ENCODE measurements at places on chromosomes 11 and 22.

DNA sequence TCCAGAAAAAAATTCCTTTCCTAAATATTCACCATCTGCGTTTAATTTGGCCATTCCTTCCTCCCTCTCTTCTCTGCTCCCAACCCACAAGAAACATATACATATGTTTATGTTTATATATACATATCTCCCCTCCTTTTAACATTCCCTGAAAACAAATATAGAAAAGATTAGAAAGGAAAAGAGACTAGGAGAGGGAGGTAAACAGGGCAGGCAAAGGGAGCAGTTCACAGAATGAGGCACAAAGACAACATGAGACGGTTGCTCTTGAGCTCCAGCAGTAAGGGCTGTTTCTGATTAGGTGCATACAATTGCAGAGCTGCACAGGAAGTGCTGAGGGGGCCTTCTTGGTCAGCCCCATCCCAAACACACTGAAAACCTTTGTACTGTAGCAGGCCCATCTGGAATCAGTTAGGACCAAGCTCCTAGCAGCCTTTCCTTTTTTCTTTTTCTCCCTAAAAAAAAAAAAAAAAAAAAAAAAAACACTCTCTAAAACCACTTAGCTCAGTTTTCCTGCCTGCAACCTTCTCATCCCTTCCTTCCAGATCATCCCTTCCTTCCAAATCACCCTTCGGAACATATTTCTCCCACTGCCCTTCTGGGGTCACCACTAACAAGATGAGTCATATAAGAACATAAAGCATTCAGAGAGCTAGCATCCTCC, 57.0 kb downstream of the RBFOX2 start:
- no peak for DNase-seq

DNA sequence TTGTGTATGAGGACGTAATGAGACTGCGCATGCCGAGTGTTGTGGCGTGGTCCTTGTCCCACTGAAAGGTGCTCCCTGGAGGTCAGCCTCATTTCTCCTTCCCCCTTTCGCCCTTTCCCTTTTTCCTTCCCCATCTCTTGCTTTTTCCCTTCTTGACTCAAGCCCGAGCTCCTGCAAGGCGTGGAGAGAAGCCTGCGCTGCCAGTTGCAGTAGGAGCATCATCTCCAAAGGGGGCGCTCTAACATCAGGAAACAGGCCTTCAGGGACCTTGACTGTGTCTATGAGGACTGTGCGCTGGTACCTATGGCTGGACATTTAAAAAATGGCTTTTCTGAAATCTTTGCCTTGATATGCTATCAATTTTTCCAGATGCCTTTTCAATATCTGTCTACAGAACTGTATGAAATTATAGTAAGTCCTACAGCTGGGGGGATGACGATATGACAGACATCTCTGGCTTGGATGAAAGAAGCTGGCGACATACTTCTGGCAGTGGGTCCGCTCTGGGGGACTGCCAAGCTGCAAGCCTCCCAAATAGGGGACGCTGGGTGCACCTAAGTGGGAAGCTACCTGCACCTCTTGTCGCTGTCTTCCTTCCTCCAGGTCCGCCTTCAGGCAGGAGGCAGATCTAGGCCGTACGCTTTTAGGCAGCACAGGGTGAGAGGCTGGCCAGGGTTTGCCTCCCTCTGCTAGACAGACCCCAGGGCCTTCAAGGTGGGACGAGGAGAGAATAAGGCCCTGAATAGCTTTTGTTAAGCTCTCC, 96.5 kb downstream of the NXPE2 start:
- DNase-seq, result no peak

- no peak for DNase-seq
These were observed 6.5 kb downstream of the ZFTA start for GRCh38 chr11:63761931-63762653.

- DNase-seq, result no peak
These were observed 9.0 kb upstream of the DRD2 start for GRCh38 chr11:113484223-113484622.

DNA sequence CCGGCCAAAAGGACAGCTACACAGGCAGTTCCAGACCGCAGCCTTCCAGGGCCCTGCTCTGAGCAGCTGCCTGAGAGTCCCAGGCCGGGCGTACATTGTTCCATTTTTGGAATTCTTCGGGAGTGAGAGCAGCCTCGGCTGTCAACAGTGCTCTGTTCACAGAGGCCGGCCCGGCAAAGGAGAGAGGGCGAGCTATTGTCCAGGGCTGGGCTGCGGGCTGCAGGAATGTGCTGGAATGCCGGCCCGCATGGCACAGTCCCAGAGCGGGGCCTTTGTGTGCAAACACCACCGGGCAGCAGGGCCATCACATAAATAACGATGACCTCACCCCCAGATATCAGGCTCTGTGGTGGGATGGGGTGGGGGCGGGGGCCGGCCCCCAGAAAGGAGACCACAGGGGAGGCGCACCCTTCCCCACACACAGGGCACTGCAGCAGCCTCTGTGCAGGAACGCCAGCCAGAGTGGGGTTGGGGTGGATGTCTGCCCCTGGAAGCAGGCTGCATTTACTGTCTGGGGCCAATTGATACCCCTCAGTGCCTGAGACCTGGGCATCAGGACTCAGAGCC, 15.8 kb downstream of the LINC01488 start:
- DNase-seq, result no peak

DNA sequence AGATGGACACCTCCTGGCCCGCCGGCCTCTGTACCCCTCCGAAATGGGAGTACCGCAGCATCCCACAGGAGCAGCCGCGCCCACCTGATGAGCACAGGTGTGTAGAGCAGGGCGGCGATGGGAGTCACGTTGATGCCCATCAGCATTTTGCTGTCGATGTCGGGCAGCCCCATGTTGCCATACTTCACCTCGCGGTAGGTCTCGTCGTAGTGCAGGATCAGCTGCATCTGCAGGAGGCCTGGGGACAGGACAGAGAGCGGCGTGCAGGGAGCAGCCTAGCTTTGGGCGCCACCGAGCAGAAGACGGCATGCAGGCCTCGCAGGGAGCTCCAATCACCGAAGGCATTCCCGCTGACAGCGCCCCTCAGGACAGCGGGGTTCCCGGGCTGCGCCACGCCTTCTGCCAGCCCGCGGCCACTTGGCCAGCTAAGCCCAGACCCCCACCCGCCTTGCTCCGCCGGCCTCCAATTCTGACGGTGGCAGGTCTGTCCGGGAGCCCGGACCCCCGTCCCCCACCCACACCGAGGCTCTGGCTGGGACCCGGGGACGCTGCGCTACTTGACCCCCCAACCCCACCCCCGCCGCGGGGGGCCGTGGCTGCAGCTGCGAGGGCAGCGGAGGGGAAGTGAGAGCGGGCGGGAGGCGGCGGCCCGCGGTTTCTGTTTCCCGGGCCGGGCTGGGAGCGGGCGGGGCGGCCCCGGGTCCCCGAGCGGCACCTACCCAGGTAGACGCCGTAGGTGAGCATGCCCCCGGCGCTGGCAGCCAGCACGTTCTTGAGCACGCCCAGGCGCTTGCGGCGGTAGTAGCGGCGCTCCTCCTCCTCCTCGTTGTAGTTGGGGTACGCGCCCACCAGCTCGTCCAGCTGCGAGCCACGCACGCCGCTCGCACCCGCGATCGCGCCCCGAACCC, 705 bp downstream of the UNC93B1 start:
- DNase-seq, result peak; percentile 58

DNA sequence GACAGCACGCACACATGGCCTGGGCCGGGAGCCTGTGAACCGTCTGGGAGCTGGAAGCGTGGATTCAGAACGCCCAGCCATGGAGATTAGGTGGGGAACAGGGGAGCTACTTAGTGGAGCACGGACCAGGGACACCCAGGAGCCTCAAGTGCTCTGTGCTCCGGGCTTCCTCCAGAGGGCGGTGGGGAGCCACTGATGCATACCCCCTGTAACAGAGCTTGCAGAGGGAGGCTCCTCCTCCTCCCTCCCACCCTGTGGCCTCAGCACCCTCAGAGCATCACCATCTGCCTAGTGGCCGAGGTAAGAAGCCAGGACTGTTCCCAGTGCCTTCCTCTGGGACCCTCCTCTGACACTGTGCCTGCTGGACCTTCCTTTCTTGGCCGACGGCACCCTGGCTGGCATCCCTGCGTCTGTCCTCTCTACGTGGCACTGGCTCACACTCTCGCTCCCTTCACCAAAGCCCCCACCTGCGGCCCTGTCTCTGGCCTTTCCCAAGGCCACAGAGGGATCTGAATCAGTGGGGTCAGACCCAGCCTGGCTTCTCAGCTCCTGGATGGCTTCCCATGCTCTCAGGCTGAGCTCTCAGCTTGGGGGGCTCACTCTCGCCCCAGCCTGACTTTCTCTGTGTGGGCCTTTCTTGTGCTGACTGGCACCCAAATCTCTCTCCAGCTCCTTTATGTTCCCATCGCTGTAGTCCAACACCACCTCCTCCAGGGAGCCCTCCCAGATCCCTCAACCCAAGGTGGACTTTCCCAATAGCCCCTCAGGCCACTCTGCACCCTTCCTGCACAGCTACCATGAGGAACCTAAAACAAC, 780.9 kb downstream of the BRD1 start:
- peak; percentile 29 for DNase-seq

DNA sequence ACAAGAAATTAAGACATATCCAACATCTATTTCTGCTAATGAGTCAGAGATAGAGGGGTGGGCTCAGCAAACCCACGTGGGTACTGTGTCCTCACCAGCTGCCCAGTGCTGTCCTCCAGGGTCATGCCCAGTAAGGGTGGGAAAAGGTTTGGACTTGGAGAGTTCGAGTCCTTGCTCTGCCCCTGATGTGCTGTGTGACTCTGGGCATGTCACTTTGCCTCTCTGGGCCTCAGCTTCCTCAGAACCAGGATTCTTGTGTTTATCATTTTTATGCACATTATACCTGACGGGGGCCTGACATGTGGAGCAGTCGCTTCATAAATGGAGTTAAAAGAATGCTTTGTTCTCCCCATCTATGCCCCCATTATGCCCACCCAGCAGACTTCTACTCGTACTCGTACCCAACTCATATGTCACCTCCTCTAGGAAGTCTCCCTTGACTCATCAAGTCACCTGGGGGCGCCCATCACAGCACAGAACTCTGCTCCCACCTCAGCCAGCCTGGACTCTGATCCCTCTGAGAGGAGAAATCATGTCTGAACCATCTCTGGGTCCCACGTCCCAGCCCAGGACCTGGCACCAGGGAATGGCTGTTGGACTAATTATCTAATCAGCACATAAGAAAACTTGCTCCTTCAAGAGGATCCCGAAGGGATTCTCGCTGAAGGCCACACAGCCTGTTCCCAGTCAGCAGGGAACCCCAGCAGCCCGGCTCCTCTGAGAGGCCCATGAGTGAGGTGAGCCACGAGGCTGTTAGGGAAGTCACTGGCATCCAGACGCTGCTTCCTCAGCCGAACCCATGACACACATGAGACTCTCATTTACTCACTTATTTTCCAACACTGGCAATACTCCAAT, 38.7 kb upstream of the TSKU start:
- DNase-seq, result no peak

GRCh38 chr22:33864723-33865130, 55.5 kb downstream of the LARGE1 start:
- DNase-seq, result no peak

DNA sequence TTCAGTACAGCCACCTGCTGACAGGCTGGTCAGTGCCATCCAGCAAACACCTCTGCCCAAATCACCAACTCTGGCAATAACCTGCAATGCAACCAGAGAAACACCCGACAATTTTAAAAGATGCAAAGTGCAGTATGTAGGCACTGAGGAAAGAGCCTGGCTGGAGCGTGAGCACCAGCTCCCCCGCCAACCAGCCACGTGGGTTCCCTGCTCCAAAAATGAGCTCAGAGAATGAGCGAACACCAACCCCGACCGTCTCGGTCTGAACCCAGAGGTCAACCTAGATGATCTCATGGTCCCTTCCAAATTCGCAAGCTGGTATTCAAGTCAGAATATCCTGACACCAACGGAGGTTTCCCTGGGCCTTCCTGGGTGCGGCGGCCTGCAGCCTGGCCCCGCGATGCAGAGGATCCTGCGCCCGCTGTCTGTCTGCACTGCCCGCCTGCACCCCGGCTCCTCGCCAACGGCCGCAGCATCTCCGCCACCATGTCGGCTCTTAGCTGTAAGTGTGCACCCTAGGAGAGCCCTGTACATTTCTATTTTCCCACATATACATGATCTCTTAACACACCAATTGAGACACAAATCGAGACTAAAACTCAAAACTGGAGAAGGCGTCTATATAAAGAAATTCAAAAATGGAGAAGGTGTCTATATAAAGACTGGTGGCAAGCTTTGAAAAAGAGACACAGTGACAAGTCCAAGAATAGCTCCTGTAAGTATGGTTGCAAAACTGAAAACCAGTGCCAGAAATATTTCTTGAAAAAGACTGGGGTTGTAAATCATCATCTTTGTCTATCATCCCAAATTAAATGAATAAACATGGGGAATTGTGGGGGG, 22.8 kb downstream of the TMEM184B start:
- no peak for DNase-seq

GRCh38 chr11:116053548-116053919, 549.3 kb upstream of the CADM1 start:
- no peak for DNase-seq

DNA sequence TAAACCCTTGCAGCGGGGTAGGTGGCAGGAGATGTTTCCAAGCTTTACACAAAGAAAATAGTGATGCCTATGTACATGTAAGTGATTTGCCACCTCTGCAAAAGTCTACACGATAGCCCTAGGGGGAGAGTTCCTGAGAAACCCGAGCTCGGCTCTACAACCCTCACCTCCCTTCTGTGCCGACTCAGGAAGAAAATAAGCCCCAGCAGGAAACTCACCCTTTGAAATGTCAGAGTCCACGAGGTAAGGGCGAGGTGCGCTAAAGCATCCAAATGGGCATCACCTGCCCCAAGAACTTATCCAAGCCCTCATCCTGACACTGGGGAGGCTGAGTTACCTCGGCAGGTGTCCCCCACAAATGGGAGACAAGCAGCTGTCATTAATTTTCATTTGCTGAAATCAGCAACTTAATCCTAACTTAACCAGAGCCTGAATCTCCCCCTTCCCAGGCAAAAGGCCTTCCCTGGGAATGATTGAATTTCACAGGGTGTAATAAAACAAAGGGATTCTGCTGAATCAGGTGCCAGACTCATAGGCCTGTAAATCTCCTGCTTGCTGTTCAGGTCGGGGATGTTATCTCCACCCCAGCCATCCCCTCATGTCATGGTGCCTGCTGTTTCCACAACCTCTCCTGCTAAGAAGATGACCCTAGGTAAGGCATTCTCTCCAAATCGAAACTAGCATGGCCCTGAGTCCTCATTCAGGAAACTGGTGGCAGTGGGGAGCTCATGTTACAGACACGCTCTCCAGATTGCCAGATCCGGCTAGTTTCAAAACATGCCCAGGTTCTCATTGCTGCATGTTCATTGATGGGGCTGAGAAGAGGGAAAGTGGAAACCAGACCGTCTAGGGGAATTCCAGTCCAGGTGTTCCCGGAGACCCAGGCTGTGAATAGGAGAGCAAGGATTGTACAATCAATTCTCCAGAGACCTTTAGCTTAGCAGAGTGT, 105.3 kb upstream of the KIRREL3 start:
- DNase-seq, result no peak

DNA sequence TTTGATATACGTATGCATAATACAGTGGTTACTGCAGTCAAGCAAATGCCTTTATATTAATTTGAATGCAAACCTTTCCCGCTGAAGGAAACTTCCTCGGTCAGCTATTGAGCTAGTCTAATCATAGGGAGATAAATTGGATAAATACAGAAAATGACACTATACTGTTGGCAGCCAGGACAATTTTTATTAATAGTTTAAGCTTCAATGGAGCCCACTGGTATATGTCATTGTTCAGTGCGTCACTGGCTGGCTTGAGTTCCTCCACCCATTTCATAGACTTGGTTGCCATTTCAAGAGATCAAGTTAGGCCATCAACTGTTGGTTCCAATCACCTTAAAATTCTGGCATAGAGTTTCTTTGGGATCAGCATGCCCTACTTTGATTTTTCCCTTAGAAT, 32.5 kb upstream of the DNAJB7 start:
- no peak for DNase-seq

Measured in stimulated activated CD4-positive, alpha-beta T cell treated with anti-CD3 and anti-CD28 coated beads, Interleukin-4, amount 100 ng/mL, for 1 hour (primary cell).